SK-N-DZ (cell line): ENCODE measurements at places on chromosomes 5 and 9.

DNA sequence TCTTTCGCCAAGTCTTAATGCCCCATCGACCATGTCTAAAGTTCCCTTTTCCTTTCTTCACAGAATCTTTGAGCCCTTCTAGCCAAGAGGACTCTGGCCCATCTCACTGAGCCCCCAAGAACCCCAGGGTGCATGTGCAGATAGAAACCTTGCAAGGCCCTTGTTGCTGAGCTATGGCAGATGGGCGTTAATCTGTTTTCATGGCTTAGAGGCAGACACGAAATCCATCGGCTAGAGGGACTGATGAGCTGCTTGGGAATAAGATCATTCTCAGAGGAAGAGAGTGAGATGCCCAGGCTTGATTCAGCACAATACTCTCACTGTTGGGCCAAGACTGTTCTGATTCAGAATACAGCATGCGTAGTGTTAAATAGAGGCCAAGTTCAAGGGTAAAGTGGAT lies 262.5 kb upstream of the C9orf72 start:
- DNase-seq: no peak

- DNase-seq: peak; percentile 26
Measured at GRCh38 chr5:17951392-17952169, 317.3 kb downstream of the TAF11L14 start.

DNA sequence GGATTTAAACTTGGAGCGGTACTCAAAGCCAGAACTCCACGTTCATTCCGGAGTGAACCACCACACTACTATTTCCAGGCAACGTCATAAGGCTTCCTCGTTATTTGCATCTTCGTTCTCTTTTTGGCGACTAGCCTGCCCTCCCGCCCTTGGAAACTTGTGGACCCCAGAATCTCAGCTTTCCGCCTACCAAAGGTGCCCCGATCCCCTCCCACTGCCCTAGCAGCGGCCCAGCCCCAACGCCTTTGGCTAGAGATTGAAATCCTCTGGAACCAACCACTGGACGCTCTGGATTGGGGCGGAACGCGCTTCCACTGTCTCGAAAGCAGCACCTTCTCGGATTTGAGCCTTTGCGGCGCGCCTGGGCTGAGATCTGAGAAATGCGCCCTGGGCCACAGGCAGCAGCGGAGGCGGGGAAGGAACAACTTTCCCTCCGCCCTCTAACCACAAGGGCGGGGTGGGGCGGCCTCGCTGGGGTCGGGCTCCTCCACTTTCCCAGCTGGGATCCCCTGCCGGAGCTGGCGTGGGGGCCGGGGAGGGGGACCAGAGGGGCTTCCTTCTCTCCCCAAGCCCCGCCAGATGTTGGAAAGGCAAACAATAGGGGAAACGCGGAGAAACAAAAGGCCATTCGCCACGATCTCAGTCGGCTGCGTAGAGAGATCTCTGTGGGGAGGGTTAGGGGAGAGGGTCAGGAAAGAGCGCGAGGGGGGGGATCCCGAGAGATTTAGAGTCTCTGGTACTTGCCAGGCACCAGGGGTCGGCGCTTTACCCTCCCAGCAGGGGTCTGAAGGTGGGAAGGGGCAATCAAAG lies 1.3 kb downstream of the MOB3B start:
- no peak for DNase-seq

DNA sequence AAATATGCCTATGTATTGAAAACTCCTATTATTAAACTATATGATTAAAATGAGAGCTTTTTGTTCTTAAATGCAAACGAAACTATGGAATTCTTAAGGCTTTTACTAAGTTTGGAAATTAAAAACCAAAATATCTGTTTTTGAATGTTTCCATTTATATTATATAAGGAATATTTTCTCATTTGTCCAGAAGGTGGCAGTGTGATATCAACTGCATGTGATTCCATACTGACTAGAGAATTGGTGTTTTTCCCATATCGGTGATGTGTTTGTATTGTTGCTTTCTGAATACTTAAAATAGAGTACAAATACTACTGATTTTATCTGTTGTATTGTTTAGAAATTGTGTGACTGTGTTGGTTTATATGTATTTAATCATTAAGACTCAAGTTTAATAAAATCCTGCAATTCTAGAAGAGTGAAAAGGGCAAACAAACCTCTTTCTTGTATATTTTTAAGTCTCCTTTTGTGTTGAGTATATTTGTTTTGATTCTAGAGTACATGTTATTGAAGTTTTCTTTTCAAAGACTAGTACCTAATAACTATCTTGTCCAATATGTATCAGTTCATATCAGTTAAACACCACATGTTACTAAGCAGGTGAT lies 320.8 kb downstream of the CCDC171 start:
- peak; percentile 44 for DNase-seq

DNA sequence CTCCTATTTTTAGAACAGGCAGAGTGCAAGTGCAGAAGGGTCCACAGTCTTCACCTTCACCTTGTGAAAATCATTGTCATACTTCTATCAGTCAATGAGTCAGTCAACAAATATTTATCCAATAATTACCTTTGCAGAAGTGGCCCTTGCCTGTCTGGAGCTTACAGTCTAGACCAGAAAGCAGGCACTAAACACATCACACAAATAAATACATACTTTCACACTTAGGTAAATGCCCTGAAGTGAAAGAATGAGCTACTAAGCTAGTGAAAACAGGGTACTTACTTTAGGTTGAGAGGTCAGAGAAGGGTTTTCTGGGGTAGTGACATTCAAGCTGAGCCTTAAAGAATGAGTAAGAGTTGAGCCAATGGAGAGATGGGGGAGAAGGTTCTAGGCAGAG lies 421.9 kb upstream of the ADAMTSL1 start:
- DNase-seq: no peak

DNA sequence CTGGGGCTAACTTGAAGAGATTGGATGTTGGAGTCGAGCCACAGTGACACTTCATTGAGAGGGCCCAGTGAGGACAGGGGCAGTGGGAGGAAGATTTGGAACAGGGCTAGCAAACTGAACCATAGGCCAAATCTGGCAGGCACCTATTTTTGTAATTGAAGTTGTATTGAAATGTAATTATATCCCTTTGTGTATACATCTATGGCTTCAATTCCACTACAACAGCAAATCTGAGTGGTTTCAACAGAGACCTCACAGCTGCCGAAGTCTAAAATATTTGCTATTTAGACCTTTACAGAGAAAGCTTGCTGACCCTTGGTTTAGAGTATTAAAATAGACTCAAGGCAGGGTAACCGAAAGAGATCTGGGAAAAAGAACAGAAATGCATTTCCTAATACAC lies 4.7 kb upstream of the TNFSF8 start:
- DNase-seq: no peak

- DNase-seq: no peak
Measured at GRCh38 chr5:79754865-79755555, 65.4 kb downstream of the CMYA5 start.

- DNase-seq: no peak
Measured at GRCh38 chr9:93944011-93944410, 11.1 kb downstream of the BARX1 start.

DNA sequence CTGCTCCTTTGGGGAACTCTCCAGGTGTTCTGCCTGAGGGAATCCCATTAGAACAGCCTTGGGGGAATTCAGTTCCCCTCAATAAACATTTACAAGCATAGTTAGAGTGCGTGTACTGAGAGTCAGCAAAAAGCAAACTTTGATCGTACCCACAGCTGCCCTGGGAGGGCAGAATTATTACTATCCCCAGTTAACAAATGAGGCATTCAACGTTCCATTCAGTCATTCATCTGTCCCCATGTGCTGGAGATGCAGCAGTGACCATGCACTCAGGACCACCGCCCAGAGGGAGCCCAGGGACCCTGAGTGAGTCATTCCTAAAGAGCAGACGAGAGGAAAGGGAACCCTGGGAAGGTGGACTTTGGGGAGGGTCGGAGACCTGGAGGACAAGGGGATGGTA lies 19.1 kb upstream of the TTLL11 start:
- DNase-seq: no peak

GRCh38 chr5:118701791-118702190 lies 286.6 kb downstream of the DTWD2 start:
- DNase-seq: no peak

GRCh38 chr5:13003457-13003856 lies 941.0 kb downstream of the DNAH5 start:
- DNase-seq: no peak

DNA sequence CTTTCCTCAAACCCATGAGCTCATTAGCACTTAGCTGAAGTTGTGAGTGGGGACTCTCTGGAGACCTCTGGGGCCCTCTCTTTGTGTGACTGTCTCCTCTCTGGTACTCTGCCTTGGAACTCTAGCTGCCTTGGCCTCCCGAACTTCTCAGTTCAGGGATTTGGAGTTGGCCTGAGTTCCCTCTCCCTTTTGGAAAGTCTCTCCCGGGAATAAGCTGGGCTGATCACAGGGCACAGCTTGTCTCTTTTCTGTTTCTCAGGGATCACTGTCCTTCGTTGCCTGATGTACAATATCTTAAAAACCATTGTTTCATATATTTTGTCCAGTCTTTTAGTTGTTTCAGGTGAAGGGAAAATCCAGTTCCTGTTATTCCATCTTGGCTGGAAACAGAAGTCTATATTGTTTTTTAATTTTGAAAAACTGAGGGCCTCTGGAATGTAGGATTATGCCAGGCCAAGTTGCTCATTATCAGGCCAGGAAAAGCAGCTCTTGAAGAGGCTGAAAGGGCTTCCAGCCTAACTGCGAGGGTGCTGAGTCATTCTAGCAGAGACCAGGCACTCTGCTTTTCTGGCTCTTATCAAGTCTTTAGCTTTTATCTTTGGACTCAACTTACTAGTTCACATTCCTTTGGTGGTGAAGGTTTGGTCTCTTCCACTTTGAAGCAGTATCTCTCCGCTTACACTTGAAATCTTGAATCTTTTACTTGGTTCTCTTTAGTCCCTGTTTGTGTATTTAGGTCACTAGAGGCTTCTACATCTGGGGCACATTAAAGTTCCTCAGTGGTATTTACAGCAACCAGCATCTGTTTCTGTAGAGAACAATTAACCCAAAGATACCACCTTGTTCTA lies 8.4 kb upstream of the RGS3 start:
- DNase-seq: peak; percentile 27

GRCh38 chr5:83219077-83219476 lies 141.7 kb downstream of the XRCC4 start:
- DNase-seq: no peak

GRCh38 chr9:96420468-96421219 lies 2.5 kb upstream of the ZNF367 start:
- DNase-seq: no peak

- DNase-seq: no peak
Measured at GRCh38 chr9:14094491-14094890, 219.4 kb downstream of the NFIB start.
